Stimulated activated CD4-positive, alpha-beta T cell treated with anti-CD3 and anti-CD28 coated beads, Interleukin-15, amount 100 ng/mL, for 1 hour (primary cell): ENCODE measurements at places on chromosomes 4 and X.

GRCh38 chrX:12770440-12770839 lies 20.8 kb upstream of the PRPS2 start:
- DNase-seq = no peak

GRCh38 chr4:24024605-24025004 lies 134.8 kb upstream of the PPARGC1A start:
- DNase-seq = no peak

- no peak for DNase-seq
These were observed at the start of gene EXOC1L for GRCh38 chr4:55819634-55820033. Gene EXOC1L (plus strand): TSS chr4:55819790. CDS start chr4:55820027, 237 bp downstream.

- no peak for DNase-seq
These were observed 53.6 kb upstream of the FUNDC1 start for GRCh38 chrX:44596277-44596676.

DNA sequence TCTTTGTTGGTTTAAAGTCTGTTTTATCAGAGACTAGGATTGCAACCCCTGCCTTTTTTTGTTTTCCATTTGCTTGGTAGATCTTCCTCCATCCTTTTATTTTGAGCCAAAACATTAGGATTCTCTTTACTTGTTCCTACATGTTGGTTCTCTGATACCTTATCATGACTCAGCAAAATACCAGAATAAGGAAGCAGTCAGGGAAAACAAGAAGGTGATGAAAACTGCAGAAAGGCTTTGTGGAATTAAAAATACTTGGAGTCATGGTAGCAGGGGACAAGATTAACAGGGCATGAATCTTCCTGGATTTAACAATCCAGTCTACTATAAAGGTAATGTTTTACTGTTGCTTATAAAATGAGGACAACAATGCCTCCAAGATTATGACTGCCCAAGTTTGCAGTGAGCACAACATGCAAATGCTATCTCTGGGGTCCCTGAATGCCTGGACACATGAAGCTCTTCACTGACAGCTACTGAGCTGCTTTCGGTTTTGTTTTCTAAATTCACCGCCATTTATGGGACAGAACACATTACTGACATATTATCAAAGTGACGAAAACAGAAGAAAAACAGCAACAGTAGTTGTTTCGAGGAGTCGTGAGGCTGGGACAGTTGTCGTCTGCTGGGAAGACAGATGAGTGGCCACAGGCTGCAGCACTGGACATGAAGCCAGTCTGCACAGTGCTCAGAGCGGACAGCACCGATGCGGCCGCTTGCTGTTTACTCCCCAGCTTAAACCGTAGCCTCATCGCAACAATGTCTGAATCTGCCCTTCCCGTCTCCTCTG lies 174.5 kb upstream of the DKK2 start:
- no peak for DNase-seq

DNA sequence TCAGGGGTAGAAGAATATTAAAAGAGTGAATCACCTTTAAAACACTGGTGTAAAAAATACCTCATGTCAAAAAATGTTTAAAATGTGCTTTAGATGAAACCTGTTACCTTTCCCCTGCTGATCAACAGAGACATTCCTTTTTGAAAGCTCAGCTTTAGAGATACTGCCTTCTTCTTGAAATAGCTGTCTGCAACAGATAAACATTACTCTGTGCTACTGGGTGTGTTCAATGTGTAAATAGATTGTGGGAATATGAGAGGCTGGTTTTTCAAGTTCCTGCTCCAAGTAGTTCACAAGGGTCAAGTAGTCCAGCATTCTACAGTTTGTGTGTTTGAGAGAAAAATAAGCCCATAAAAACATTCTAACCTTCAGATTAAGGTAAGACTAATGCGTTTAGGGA lies at the start of gene SYTL5:
SYTL5 (plus strand) TSS at position 263 of the 400 bp plus-strand sequence. CDS start 27,337 bp downstream, outside the sequence.
- DNase-seq = no peak
